Articular chondrocyte of knee joint (primary cell): ENCODE measurements at places on chromosomes 13 and 19. TPM values are rescaled to one million over a fixed set of nuclear protein-coding genes. Genes with fewer than 3 reads are reported as not detected.

KIR2DL4 gene
- total RNA-seq, result not detected in 2 replicates

ARRDC5 gene
- total RNA-seq, result 0.11 TPM in 1 of 2 replicates, not detected in the other

NLRP4 gene
- not detected in 2 replicates for total RNA-seq

NOTCH3 gene
- 21.3 and 53.2 TPM in 2 replicates for total RNA-seq

MAB21L1 gene
- 1.2 and 2.1 TPM in 2 replicates for total RNA-seq

NCAN gene
- not detected in 2 replicates for total RNA-seq

ZNF20 gene
- total RNA-seq, result 6.3 and 10.6 TPM in 2 replicates

ETV2 gene
- total RNA-seq, result 0.13 and 0.32 TPM in 2 replicates

LSR gene
- total RNA-seq, result 0.11 and 0.13 TPM in 2 replicates

ZNF439 gene
- total RNA-seq, result 11.9 and 17.4 TPM in 2 replicates

MED26 gene
- 6.3 and 7.8 TPM in 2 replicates for total RNA-seq

ZSCAN1 gene
- total RNA-seq, result 0.11 TPM in 1 of 2 replicates, not detected in the other

ZNF568 gene
- 15.1 and 16.5 TPM in 2 replicates for total RNA-seq

PLPP2 gene
- 0.11 and 0.13 TPM in 2 replicates for total RNA-seq

ANKLE1 gene
- 0.26 TPM in 1 of 2 replicates, not detected in the other for total RNA-seq

ACER1 gene
- total RNA-seq, result not detected in 2 replicates

PRTN3 gene
- not detected in 2 replicates for total RNA-seq

ACP7 gene
- total RNA-seq, result not detected in 2 replicates

ZNF835 gene
- 0.39 and 1.7 TPM in 2 replicates for total RNA-seq

SSC5D gene
- total RNA-seq, result 23.4 and 33.8 TPM in 2 replicates

NPAS1 gene
- total RNA-seq, result 0.78 and 0.97 TPM in 2 replicates

TEX26 gene
- total RNA-seq, result 0.11 and 0.26 TPM in 2 replicates

C19orf44 gene
- 7.3 and 7.9 TPM in 2 replicates for total RNA-seq

ZNF556 gene
- not detected in 2 replicates for total RNA-seq

STOML3 gene
- total RNA-seq, result not detected in 2 replicates

PPFIA3 gene
- total RNA-seq, result 0.91 and 1.4 TPM in 2 replicates

CGB2 gene
- total RNA-seq, result not detected in 2 replicates

SERPINE3 gene
- 0.13 TPM in 1 of 2 replicates, not detected in the other for total RNA-seq

FCER2 gene
- total RNA-seq, result not detected in 2 replicates

FXYD3 gene
- not detected in 2 replicates for total RNA-seq

SUGT1 gene
- total RNA-seq, result 40.1 and 54.4 TPM in 2 replicates

UBL3 gene
- total RNA-seq, result 48.9 and 50.3 TPM in 2 replicates

MTUS2 gene
- total RNA-seq, result under 0.01 TPM in 1 of 2 replicates, not detected in the other

CD37 gene
- not detected in 2 replicates for total RNA-seq
